AG09309 (cell line): ENCODE measurements at places on chromosomes 2 and 18.

DNA sequence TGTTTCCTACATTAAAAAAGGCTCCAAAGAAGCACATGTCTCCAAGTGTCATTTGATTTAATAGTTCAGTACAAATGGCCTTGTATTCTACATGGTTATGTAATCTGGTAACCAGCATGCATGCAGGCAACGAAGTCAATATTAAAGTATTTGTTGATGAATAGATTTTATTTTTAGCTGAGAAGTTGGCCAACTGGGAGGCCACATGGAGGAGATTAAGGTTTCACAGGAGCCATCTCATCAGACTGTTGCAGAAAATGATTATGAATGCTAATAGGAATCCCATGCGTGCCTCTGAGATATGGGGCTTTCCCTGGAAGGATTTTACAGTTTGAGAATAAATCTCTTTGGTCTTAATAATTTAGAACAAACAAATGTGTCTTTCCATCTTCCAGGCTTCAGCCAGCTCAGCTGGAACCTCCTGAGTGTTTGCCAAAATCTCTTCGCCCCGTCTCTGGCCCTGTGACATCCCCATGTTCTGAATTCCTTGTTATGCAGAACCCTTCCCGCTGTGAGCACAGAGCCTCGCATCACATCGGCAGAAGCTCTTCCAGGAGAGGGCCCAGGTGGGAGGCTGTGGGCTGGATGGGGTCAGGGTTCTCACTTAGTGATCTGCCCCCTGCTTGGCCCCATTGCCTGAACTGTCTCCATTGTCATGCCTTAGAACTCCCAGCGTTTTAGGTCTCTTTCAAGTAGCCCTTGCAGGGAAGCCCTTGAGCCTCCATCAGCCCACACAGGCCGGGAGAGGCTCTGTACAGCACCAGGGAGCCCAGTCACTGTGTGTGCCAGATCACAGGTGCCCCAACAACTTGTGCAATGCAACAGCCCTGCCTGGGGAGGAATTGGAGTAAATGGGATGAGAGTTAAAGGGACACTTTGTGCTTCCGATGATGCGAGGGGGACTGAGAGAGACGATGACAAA is 190.5 kb upstream of the TWIST2 start:
- peak; percentile 25 for DNase-seq

GRCh38 chr2:214593727-214594126 is 182.9 kb downstream of the VWC2L start:
- DNase-seq: peak; percentile 27

GRCh38 chr2:184528119-184528518 is 70.2 kb upstream of the ZNF804A start:
- no peak for DNase-seq

GRCh38 chr2:73104933-73105332 is 7.8 kb downstream of the RAB11FIP5 start:
- no peak for DNase-seq

- no peak for DNase-seq
These were observed 1221.0 kb downstream of the SUCLG1 start for GRCh38 chr2:83238111-83238510.

DNA sequence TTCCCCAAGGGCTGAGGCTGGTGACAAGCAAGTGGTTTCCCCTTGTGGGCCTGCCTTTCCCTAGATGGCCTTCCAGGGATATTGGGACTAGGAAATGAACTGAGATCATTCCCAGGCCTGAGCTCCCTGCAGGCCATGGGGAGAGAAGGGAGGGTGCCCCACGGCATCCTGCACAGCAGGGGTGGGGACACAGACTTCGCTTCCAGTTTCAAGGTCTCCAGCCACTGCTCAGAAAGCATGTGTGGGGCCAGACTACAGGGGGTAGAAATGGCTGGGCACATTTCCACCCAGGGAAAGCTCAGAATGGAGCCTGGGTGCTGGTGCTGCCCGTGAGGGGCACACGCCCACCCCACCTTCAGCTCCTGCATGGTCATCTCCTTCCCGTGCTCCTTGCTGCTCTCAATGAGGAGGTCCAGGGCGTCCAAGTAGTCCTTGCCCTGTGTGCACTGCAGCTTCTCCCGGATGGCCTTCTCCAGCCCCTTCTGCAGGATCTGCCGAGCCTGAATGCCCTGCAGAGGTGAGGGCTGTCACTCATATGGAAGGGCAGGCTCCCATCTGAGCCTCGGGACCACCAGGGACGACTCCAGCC is 13.2 kb downstream of the CYP26B1 start:
- no peak for DNase-seq

DNA sequence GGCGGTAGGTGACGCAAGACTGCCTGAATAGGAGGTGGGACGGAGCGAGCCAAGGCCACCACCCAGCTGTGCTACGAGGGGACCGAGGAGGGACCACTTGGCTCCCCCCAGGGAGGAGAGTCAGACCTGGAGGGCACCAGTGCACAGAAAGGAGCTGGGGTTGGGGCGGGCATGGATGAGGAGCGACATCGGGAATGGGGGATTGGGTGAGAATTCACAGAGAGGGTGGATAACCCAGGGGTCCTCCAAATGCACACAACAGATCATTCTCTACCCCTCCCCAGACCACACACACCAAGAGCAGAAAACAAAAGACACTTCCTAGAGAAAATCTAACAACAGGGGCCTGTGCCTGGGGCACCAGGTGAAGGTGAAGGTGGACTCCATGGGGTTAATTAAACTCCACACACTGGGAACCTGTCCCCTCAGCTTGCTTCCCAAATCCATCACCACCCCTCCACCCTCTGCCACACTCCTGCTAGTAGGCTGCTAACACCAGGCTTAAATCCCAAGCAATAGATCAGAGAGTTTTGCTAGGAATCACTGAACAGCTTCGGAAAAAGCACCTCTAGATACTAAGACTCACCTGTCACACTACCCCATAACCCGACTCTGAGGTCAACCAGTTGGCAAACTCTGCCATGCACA is 274.6 kb downstream of the EIPR1 start:
- no peak for DNase-seq

DNA sequence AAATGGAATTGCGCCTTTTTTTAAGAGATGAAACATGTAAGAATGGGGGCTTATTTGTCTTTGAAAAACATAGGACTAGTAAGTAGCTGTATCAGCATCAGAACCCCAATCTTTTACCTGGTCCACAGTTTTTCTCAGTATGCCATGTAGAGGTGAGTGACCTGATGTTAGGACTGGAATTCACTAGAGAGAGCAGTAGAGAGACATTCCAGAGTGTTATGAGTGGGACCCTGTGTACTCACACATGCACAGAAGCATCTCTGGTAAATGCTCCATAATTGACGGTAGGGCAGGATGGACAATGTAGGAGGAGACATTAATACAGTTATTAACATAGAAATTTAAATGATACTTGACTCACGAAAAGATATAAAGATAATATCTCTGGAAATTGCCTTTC is 1.4 kb upstream of the GALNT13 start:
- DNase-seq: no peak

DNA sequence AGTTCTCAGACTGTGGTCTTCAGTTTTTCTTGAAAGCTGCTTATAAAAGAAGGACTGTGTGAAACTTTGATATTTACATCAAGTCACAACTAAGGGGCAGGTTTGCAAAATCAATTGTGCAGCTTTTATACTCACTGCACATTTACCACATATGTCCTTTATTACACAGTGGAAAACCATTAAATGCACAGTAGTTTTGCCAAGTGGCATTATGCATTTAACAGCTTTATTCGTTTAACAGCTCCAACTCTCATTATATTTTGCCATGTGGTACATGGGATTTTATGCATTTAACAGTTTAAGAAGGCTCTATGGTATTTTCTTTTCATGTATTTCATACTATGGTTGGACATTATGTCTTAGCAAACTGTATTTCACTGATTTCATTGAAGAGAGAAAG is 135.6 kb downstream of the SATB2 start:
- DNase-seq: no peak

- DNase-seq: no peak
These were observed 200.4 kb downstream of the CTNNA2 start for GRCh38 chr2:79713131-79713785.

DNA sequence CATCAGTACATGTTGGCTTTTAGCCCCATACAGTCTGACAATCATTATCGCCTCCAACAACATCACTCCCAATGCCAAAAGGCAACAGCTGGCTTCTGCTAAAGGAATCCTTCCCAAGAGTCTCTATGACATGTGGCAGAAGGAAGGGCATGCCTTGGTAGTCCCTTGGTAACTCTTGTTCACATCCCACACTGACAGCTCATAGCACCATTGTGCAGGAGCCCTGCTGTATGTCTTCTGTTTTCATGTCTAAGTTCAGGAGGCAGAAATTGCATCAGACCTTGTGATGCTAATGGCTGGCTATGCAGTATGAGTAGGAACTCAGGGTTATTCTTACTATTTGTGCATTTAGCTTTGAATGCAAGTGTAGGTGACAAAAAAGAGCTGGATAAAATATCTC is 392.1 kb downstream of the PTH2R start:
- no peak for DNase-seq

DNA sequence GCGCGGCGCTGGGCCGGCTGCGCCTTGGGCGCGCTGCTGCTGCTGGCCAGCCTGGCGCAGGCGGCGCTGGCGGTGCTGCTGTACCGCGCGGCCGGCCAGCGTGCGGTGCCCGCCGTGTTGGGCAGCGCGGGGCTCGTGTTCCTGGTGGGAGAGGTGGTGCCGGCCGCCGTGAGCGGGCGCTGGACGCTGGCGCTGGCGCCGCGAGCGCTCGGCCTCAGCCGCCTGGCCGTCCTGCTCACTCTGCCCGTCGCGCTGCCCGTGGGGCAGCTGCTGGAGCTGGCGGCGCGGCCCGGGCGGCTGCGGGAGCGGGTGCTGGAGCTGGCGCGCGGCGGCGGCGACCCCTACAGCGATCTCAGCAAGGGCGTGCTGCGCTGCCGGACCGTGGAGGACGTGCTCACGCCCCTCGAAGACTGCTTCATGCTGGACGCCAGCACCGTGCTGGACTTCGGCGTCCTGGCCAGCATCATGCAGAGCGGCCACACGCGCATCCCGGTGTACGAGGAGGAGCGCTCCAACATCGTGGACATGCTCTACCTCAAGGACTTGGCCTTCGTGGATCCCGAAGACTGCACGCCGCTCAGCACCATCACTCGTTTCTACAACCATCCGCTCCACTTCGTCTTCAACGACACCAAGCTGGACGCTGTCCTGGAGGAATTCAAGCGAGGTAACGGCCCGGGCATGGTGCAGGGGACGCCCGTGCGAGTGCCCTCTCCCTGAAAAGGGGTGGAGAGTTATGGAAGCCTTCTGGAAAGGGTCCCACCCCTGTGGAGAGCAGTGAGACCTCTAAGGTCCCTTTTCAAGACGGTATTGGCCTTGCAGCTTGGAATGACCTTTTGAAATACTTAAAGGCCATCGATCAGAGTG is 1.0 kb downstream of the CNNM3 start:
- peak; percentile 11 for DNase-seq

GRCh38 chr18:39958876-39959275 is 1996.2 kb upstream of the PIK3C3 start:
- no peak for DNase-seq

DNA sequence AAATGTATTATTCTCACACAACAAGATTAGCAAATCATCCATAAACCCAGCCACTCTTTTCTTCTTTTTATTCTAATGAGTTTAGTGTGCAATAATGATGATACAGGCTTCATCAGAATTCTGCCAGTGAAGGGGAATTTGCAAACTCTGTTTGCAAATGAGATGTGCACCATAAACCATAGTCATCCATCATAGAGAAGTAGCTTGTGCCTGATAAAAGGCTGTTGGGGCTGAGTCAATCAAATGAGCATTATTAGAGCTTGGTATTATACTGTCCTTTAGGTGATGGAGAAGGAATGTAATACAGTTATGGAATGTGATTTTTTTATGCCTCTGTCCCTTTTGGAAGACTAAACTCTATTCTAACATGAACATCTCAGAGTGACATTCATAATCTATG is 101.8 kb downstream of the DCC start:
- no peak for DNase-seq

- no peak for DNase-seq
These were observed 342.9 kb downstream of the SUCLG1 start for GRCh38 chr2:84116143-84116542.
